ENCODE measurements at places on chromosomes 5 and 9.

DNA sequence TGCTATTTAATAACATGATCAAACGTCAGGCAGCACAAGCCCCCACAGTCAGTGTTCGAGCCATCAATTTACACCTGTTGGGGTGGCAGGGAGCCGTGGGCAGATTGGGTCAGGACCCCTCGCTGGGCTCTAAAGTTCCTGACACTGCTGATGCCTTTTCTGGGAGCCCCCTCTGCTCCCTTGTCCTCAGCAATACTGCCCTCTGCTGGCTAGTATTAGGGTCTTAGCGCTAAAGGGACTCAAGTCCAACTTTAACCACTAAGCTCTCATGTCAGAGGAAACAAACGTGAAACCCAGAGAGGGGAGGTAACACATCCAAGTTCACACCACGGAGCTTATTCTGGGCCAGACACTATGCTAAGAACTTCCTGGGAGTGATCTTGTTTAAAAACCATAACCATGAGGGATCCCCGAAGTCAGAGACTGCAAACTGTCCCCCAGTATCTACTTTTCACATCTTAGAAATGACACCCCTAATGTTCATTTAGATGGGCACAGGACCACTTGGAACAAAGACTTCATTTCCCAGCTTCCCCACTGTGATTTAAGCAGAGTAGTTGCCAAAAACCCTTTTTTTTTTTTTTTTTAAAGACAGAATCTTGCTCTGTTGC lies 20.4 kb downstream of the ANKS6 start:
- peak; percentile 87 for DNase-seq

- no peak for DNase-seq
Observed at GRCh38 chr5:178774446-178774845, 44.0 kb upstream of the ZNF354A start.

- no peak for DNase-seq
Observed at GRCh38 chr5:11851965-11852716, 52.1 kb downstream of the CTNND2 start.

DNA sequence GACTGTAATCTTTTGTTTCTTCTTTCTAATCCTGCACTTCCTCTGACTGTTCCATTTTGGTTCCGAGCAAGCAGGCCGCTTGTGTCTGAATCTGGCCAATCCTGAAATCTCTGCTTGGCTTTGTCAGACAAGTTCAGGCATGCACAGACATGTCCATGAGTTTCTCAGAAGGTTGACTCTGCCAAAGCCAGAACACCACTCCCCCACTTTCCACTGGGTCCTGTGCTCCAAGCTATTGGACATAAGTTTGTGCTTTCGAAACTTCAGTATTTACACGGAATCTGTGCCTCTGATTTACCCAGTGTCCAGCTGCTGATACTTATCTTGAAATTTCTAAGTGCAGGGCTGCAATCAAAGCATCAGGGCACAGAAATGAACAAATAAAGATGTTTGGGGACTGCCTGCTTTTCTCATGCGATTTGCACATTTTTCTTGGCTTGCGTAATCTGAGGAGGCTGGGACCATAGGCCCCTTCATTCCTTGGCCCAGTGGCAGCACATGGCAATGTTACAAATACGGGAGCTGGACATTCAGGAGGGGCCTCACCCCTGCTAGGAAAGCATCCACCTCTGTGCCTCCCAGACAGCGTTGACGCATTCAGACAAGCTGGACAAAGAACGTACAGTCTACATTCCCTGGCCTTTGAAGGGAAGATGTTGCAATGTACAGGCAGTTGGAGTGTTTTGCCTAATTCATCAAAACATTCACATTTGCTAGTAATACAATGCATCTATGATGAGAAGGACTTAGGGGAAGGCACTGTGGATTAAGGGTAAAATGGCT lies 209.2 kb upstream of the PAPPA start:
- peak; percentile 30 for DNase-seq

DNA sequence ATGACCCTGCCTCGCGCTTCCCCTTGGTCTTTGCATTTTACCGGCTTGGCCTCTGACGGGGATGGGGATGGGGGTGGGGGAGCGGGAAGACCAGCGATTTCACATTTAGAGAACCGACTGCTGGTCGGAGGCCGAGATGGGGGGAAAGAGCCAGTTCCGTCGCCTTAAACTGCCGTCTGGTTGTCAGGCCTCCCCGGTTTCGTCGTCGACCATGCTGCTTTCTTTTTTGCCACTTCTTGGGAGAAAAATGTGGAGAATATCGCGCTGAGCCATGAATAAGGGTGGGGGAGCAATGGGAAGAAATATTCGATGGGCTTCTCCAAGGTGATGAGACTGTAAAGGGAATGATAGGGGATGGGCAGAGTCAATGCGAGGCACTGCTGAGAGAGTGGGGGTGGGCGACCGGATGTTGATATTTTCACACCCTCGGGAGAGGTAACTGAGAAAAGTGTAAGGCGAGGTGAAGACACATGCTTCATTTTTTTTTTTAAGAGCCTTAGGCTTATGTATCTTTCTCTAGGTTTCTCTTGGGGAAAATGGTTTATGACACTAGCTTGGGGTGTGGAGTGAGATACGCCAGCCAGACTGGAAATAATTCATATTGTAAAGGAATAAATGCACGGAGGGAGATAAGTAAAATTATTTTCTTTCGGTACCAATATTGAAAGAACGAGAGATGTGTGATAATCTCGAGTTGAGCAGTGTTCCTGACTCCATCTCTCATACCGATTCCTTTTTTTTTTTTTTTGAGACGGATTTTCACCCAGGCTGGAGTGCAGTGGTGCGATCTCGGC lies 1.1 kb downstream of the KIF2A start:
- DNase-seq: peak; percentile 49

DNA sequence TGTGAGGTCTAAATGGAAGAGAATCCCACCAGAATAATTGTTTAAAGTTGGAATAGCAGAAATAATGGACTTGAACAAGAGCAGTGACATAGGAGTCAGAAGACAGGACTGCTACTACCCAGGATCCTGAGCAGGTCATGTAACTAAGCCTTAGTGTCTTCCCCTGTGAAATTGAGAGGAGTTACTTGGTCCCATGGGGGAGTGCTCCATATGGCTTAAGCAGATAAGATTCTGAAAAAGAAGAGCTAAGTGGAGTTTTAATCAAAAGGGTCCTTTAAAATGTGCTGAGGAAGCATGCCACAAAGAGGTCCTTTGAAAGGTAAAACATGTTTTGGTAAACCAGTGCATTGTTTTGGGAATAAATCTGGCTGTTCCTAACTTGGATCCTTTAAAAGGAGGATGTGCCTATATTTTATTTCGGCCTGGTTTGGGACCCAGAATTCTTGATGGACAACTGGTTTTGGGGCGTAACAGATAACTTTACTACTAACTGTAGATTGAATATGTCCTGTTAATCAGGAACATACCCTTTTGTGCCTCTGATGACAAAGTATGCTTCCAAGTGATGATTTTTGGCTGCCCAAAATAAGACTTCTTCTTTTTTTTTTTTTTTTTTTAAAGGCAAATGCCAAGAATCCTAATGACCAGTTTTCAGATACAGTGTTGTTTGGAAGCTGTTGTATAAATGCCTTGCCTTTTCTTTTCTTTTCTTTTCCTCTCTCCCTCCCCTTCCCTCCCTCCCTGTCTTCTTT lies 5.7 kb downstream of the RCL1 start:
- DNase-seq: no peak

DNA sequence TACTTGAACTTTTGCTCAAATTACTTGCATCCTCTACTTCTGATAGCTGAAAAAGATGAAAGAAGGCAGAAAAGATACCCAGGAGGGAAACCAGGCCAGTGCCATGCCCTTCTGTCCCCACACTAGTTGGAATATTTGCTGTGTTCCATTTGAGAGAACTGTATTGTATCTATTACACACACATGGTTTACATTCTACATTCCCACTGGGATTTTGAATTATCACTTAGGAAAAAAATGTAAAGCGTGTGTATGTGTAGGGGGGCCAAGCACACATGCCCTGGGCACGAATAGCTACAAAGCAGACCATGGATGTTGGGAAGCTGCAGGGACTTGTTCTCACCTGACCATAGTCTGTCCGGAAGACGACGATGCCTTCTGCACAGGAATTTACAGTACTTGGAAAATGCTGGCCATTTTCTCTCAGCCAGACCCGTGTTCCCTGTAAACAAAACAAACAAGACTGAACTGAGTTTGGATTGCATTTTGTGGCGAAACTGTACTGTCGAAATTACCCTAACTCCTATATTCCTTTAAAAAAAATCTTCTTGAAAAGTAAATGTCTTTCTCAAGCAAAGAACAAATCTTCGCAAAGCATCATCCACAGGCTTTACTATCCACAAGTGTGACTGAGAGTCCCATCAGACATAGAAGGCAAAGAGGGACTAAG lies 58.7 kb downstream of the MYO10 start:
- DNase-seq: no peak

GRCh38 chr5:172175263-172175719 lies 12.7 kb downstream of the STK10 start:
- DNase-seq: no peak

- DNase-seq: no peak
Observed at GRCh38 chr5:58545912-58546311, 37.0 kb upstream of the RAB3C start.

DNA sequence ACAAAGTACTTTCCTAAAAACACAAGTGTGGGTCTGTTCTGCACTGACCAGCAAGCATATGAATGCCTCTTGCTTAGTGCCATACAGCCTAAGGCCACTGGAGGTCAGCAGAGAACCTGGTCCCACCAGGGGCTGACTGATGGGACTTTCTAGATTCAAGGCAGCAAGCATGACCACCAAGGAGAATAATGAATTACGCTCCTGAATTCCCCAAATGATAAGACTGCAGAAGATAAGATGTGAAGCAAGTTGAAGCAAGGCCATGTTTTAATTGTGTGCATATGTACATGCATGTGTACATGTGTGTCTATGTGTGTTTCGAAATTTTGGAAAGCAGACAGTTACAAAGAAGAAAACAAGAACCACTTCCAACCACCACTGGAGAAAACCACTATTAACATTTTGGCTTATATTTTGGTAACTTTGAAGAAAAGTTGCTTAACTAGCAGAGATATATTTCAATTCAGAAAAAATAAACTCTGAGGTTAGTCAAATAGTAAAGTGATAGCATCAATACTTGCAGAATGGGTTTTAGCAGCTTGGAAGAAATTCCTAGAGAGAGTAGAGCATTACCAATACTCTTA lies 70.5 kb downstream of the ERP44 start:
- peak; percentile 77 for DNase-seq

DNA sequence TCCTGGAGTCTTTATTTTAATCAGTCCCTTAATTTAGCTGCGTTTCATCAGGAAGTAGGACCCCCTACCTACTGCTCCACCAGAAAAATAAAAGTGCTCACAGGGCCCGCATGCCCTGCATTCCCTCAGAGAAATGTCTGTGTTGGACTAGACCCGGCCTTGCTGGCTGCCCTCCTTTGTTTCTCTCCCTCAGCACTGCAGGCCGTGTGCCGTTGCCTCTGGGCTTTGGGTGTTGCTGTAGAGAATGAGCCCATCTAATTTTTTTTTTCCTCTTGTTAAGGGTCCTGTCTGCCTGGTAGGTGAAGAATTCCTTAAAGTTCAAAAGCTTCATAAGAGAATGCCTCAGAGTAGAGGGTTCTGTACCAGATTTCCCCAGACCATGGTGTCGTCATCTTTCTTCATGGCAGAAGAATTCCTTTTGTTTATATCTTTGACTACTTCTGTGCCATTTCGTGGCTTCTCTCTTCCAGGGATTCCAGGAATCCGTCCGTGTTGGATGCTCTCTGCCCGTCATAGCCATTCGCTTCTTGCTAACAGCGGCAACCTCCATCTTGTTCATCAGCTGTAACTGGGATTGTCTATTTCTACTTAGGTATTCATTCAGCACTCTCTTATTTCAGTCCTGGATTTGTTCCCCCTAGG lies 49.8 kb upstream of the ANGPTL2 start:
- DNase-seq: no peak

DNA sequence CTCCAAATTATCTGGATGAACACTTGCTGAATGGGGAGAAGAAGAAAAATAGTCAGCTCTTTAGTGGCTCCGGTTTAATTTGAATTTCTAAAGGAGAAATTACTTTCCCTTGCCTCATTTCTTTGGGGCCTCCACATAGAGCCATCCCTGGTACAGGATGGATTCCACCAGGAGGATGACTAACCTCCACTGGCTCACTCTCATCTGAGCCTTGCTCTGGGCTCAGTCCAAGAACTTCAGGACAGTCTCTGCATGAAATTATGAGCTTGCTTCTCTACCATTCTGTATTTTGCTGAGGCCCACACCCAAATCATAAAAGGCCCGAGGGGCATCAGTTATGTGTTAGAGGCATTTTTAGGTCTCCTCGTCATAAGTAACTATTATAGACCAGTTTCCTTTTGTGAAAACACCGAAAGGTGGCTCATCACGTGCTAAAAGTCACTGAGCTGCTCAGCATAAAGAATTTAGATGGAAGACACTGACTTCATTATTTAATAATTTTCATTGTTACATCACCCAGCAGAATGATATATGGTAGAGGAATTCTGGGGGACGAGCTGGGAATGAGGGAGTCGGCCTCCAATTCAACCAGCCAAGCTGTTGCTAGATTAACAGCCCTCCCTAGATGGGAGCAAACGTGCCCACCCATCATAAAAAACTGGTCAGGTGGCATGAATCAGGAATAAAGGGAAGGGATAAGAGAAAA lies 222.1 kb downstream of the TARS1 start:
- no peak for DNase-seq

- peak; percentile 34 for DNase-seq
Observed at GRCh38 chr5:138972836-138973235, 97.7 kb upstream of the LRRTM2 start.

DNA sequence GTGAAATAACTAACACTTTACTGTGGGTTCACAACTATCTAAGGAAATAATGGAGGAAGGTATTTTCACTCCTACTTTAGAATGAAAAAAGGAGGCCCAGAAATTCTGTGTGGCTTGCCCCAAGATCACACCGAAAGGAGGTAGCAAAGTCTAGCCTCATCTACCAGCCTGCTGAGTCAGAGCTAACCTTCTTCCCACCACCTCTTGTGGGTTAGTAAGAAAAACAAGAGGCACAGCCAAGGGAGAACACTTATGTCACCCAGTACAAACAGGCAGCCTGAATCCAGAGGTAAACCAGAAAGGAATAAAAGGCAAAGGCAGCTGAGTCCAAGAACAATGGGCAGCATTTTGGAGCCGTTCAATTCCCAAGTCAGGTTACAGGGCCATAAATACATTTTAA lies 91.9 kb upstream of the RASEF start:
- no peak for DNase-seq

DNA sequence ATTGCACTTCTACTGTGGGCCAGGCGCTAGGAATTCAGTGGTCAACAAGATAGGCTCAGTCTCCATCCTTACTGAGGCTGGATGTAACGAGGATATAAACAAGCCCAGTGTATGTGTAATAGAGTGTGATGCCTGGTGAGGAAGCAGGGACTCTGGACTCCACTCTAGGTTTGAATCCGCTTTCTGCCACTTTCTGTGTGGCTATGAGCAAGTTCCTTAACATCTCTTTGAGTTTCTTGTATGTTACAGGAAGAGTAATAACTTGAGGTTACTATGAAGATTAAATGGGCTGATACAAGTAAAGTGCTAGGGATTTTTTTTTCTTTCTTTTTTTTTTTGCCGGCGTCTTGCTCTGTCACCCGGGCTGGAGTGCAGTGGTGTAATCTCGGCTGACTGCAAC lies 12.4 kb downstream of the DOCK2 start:
- no peak for DNase-seq
